ENCODE measurements at places on chromosomes 12 and 14.

DNA sequence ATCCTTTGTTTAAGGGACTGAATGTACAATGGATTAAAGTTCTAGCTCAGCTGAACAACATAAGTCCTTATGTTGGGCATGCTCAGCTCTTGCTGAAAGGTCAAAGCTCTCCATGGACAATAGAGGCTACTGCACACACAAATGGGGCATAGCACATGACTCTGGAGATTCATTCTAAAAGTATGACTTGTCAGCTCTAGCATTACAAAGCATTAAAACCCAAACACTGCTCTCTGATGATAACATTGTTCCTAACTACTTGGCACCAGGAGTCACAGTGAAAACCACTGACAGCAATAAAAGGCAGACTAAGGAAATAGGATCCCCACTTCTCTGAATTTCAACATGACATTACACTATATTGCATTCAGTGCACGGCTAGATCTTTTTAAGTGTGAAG is 21.9 kb upstream of the FSCB start:
- DNase-seq, result peak; percentile 8

GRCh38 chr14:74135426-74135825 is 50.7 kb downstream of the LIN52 start:
- DNase-seq, result peak; percentile 19

GRCh38 chr12:58955849-58956248 is 35.5 kb upstream of the LRIG3 start:
- DNase-seq, result no peak

DNA sequence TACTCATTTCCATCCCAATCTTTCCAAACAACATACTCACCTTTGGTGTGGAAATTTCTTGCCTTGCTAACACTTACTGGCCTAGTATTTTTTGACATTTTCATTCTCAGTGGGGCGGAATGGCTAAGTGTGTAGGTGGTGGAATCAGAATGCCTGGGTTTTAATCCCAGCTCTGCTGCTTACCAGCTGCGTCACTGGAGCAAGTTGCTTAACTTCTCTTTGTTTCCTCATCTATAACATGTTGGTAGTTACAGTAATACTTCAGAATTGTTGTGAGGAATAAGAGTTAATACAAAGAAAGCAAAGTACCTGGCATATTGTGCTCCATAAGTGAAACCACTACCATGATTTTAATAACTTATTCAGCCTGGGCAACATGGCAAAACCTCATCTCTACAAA is 3.0 kb upstream of the FAM177A1 start:
- no peak for DNase-seq

GRCh38 chr14:74577247-74577947 is 34.6 kb downstream of the LTBP2 start:
- DNase-seq, result no peak

DNA sequence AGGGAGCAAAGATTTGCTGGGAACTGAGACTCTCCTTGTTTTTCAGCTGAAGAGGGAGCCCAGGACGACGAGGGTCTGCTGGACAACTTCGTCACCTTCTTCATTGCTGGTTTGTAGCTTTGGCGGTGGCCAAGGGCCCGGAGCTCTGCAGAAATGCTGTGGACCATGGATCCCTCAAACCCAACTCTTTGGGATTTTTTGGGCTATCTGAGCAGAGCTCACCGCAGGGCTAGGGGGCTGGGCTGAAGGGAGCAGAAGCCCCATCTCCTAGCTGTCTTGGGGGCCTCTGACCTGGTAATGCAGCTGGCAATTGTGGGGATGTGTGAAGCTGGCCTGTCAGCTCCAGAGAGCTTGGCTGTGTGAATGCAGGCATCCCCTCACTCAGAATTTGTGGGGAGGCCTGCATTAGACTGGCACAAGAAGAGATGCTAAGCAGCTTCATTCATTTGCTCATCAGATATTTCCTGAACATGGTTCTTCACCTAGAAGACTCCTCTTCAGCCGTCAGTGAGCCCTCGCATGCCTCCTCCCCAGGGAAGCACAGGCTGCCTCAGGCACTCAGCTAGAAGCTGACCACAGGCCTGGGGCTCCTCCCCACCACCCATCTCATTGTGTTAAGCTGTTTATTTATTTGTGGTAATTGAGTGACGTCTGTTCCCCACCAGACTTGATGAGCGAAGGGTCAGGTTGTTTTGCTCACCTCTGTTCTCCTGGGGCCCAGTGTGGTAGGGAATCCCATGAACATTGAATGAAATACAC is 32.2 kb downstream of the CYP46A1 start:
- DNase-seq, result no peak

GRCh38 chr12:24796876-24797275 is 152.0 kb downstream of the BCAT1 start:
- DNase-seq, result no peak

DNA sequence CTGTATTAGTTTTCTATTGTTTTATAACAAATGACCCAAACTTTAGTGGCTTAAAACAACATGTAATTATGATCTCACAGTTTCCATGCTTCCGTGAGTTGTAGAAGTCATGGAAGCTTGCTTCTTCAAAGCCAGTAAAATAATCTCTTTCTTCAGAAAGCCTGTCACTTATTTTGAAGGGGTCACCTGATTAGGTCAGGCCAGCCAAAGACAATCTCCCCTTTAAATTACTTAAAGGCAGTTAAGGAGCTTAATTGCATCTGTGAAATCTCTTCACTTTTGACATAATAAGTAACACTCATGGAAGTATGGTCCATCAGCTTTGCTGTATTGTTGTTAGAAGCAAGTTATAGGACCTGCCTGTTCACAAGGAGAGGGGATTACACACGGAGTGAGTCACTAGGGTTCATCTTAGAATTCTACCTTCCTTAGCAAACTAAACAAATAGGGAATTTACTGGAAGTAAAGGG is 89.8 kb downstream of the FAR2 start:
- DNase-seq, result peak; percentile 22

DNA sequence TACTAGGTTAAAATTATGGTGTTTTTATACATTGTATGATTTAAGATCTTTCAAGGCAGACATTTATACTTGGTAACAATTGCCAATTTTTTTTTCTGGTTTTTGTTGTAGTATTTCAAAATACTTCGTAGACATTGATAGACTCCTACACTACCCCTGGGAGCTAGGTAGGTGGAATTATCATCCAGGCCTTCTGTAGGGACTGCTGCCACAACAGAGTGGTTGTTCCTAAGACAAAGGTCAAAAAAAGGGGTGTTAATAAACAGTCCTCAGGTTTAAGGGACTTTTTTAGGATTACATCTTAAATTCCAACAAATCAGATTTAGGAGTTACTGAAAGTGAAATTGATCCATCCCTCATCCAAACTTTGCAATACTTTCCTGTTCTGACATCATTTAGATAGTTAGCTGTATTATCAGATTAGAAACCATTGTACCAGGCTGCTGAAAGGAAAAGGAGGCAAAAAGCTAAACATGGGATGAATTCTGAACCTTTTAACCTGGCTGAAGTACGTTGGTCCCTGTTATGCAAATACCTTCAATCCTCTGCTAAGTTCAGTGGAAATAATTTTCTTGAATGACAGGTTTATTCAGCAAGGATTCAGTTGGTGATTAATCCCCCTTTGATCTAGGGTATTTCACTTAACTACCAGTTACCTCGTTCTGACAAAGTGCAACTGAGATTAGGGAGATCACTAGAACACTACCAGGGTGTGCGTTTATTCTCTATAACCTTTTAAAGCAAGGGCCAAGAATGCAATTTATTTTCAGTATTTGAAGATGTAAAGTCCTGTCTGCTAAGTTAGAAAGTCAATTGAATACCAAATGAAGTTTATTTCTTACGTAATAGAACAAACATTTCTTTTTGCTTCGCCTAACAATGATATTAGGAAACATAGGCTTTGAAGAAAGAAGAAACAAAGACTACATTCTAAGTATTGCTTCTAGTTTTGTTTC is 23.2 kb downstream of the AP5M1 start:
- no peak for DNase-seq

DNA sequence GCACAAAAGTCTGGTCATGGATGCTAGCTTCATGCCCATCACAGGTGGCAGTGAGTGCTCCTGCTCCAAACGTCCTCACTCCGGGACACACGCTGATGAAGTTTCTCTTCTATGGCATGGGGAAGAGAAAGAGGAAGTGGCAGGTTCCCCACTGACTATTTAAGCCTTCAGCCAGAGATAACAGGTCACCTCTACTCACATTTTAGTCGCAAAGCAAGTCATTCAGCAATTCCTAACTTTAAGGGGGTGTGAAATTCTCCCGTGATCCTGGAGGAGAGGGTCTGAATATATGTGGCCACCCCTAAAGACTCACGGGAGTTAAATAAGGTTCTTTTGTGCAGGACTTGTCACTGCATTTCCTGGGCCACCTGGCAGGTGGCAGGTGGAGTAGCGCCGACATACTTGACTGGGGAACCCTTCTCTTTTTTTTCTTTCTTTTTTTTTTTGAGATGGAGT is 18.8 kb upstream of the RCOR1 start:
- DNase-seq, result no peak

- peak; percentile 78 for DNase-seq
Measured at GRCh38 chr14:92600318-92601053, 86.9 kb downstream of the RIN3 start.

DNA sequence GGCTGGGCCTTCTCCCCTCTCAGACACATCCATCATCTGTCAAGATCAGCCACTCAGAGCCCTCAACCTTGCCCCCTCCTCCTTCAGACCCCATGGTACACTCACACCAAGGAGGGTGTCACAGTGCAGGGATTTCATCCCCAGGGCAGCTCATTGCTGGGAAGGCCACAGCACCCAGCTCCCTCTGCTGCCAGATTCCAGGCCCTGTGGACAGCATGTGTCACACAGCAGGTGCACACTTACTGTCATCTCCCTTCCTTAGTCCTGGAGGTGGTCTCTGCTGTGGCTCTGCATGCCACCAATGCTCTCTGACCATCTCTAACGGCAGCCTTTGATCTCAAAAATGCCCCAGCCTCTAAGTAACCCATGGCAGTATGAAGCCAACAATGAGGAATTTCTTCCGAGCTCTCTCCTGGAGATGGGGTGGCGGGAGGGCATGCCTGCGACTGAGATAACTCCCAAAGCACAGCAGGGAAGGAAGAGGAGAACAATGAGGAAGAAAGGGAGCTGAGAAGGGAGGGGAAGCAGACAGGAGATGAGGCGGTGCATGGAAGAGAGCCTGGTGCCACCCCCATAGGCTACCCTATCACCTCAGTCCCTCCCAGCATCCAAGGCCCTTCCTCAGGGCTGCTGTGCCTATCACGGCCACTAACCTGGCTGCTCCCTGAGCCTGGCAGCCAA is 101.0 kb downstream of the SINHCAF start:
- no peak for DNase-seq

GRCh38 chr12:51428256-51428655 is 3.6 kb downstream of the SLC4A8 start:
- DNase-seq, result no peak

DNA sequence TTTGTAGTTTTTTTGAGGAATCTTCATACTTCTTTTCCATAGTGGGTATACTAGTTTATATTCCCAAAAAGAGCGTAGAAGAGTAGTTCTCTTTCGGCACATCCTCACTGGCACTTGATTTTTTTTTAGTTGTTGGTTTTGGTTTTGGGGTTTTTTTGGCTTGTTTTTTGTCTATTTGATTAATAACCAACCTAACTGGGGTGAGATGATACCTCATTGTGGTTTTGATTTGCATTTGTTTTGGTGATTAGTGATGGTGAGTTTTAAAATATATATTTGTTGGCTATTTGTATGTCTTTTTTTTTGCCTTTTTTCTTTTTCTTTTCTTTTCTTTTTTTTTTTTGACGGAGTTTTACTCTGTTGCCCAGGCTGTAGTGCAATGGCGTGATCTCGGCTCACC is 69.7 kb upstream of the BTG1 start:
- no peak for DNase-seq

GRCh38 chr12:2960390-2960956 is 1.3 kb downstream of the TEAD4 start:
- peak; percentile 45 for DNase-seq

GRCh38 chr12:68612202-68612601 is 1.5 kb downstream of the RAP1B start:
- peak; percentile 60 for DNase-seq

GRCh38 chr14:49160983-49161382 is 425.2 kb downstream of the RPS29 start:
- DNase-seq, result no peak

- DNase-seq, result no peak
Measured at GRCh38 chr12:81120961-81121360, 43.1 kb downstream of the ACSS3 start.

GRCh38 chr14:37565550-37565949 is 29.5 kb downstream of the FOXA1 start:
- DNase-seq, result no peak

DNA sequence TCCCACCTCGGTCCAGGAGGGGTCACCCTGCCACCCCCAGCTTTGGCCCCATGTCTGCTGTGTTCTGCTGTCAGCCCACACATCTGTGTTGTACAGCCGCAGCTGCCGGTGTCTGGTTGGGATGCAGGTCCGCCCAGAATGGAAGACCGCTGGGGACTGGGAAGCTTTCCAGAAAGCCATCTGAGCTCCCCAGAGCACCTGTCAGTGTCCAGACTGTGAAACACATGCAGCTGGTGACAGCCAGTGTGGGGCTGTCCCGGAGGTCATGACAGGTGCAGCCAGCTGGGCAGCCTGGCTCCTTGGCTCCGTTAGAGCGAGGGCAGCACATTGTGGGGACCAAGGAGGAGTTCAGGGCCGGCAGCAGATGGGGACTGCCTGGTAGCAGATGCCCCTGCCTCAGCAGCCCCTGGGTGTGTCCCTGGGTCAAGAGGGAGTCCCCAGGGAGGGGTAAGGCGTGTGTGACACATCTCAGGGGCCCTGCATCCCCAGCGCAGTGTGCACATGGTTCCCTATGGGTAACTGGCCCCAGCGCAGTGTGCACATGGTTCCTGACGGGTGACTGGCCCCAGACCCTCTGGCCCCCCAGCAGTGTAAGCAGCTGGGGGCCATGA is 16.4 kb downstream of the CEP170B start:
- DNase-seq, result no peak

DNA sequence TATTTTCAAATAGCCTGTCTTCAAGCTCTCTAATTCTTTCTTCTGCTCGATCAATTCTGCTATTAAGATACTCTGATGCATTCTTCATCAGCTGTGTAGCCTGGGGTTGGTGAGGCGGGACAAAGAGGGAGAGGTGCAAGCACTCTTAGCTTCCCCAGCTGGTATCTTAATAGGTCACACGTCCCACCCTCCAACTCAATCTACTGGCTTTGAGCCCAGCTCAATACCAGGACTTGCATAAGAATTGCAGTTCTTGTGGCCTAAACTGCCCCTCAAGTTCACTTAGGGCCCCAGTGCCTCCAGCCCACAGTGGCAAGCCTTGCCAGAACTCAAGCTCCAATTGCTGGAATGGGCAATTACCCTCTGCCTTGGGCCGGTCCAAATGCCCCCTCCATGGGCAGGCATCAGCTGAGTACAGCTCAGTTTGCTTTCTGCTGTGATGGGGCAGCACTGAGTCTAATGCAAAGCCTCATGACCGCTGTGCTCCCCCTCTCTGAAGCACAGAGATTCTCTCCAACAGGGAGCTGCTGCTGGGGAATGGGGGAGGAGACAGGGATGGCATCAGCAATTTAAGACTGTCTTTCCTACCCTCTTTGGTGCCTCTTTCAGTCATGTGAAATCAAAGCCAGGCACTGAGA is 5.6 kb upstream of the SPATA7 start:
- DNase-seq, result no peak

DNA sequence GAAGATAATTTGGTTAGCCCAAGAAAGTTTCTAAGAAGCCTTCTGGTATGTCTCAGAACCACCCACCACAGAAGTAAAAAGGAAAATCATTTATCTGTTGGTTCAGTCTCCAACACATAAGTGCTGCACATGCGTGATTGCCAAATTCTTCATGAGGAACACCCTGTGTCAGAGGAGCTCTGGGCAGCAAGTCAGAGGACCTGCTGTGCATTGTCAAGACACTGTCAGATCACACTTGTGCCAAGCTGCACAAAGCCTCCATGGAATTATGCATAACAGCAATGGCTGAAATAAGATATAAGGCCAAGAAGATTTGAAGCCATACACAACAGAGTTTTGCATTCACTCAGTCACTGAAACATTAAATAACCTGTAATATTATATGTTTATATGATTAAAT is 1304.7 kb upstream of the FLRT2 start:
- no peak for DNase-seq

All from mammary epithelial cell (primary cell).